Muscle of leg (tissue), 16 donors: ENCODE measurements at places on chromosomes 2 and 18.

DNA sequence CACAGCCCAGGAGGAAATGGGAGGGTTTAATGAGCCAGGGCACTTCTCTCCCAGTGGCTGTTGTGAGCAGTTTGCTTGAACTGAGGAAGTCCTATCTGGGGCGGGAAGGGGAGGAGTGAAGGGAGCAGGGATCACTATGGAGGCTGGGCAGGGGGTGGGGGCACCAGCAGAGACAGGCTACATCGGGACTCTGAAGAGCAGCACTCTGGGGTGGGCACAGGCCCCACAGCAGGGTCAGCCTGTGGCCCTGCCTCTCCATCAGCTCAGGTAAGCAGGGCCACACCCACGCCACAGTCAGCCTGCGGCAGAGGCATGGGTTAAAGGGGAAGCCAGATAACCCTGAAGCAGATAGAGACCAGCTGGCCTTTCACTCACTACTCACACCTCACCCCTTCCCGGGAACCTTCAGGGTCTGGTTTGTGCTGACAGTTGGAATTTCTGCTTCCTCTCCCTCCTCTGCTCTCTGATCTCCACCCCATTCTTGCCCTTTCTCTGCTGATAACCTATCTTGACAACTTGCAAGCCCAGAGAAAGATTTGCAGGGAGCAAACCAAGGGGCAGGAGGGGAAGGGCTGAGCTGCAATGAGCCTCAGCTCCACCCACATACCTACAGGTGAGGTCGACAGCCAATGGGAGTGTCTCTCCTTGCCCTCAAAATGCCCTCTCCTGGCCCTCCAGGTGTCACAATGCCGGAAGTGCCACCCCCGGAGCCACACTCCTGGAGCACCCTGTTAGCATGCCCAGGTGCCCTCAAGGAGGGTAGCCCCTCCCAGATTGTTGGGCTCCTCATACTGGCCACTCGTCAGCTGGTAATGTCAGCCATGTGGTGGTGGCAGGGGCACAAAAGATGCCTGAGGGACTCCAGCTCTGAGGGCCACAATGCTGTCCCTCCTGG is 3.7 kb downstream of the SIGLEC15 start:
- DNase-seq: peak; percentile 31

DNA sequence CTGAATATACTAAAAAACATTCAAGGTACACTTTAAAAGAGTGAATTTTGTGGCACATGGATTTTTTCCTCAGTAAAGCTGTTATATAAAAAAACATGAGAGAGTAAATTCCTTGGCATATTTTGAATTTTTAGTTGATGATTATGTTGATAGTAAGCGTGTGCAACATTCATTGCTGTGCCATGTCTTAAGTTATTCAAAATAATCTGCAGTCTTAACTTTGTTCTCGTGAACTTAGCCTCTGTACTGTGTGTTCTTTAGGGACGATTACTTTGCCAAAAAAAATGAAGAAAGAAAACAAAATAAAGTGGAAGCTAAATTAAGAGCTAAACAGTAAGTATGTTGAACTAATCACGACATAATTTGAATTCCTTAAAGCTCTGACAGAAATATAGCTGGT is 9.6 kb downstream of the SSB start:
- no peak for DNase-seq

- no peak for DNase-seq
Observed at GRCh38 chr18:43751203-43751602, 473.9 kb upstream of the SYT4 start.

- DNase-seq: peak; percentile 52
Observed at GRCh38 chr18:74818516-74819175, 221.0 kb downstream of the ZNF407 start.

GRCh38 chr18:38709122-38709521 is 1143.5 kb upstream of the CELF4 start:
- DNase-seq: no peak

GRCh38 chr2:69436596-69436937 is 668 bp downstream of the NFU1 start:
- no peak for DNase-seq

- no peak for DNase-seq
Observed at GRCh38 chr2:229701716-229702115, 12.6 kb downstream of the DNER start.

- DNase-seq: no peak
Observed at GRCh38 chr2:226639550-226639949, 160.1 kb downstream of the IRS1 start.

DNA sequence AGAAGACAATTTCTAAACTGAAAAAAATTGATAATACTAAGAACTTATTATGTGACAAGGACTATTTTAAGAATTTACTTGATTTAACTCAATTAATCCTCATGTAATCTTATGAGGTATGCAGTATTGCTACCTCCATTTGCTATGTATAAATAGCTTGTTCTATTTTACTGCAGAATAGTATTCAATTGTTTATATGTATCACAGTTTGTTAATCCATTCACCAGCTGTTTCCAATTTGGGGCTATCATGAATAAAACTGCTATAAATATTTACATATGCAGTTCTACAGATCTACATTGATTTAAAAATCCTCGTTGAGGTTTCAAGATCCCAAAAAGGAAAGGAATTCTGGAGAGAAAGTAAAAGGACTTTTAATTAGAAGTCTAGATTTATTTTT is 54.8 kb upstream of the DOCK10 start:
- DNase-seq: peak; percentile 56

DNA sequence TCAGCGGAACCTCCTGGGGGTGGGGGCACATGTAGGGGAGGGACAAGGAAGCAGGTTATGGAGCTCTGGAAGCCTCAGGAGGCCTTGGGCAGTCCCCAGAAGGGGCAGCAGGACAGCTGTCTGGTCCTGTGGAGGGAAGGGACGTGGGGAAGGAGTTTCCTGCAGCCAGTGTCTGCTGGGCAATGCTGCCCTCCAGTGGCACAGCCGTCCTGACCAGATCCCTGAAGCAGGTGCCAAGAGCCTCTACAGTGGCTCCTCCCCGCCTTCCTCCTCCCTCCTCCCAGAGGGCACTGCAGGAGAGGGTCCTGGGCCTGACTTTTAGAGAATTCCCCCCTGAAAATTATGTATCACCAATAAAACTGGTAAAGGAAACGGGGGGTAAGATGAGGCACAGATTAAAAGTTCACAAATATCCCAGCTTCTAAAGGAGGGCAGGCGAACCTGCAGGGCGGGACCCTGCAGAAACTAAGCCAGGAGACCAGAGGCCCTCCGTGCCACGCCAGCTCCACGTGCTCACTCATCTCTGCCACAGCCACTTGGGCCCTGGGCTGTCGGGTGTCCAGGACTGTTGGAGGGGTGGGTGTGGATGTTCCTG is 258.5 kb downstream of the TWIST2 start:
- peak; percentile 73 for DNase-seq

DNA sequence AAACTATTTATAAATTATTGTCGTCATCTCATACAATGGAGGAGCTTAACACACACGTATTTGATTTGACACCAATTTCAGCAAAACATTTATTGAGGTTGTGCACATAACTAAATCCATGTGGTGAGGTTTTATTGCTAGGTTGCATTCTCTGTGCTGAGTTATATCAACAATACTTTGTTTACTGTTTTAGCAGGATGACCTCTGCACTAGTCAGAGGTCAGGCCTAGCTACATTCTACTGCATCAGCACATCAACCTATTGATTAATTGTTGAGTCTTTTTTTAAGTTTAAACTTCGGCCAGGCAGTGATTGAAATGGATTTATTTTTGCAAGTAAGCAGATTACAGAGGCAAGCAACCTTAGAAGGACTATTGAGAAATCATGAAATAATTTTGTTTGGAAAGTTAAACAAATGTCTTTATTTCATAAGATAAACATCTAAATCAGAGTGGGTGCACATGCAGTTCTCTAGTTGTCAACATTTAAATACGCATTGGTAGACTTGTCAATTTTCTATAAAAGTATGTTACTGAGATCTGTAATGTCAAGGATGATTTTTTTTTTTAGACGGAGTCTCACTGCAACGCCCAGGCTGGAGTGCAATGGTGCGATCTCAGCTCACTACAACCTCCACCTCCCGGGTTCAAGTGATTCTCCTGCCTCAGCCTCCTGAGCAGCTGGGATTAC is 75.2 kb upstream of the CD28 start:
- DNase-seq: no peak

DNA sequence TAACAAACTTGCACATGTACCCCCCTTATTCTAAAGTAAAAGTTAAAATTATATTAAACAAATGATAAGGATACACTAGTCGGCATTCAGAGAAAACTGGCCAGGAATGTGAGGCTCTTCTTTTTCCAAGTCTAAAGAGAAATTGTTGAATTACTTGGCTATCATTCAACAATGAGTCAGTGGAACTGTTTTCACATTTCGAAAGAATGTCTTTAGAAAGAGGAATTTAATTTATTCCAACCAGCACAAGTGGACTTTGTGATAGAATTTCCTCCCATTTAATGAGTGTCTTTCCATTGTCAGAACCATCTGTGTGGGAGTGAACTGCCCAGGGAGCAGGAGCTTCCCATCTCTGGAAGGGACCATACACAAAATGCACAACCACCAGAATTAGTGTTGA is 792.2 kb downstream of the EPHA4 start:
- DNase-seq: peak; percentile 95

GRCh38 chr18:74380916-74381315 is 65.3 kb downstream of the C18orf63 start:
- no peak for DNase-seq

DNA sequence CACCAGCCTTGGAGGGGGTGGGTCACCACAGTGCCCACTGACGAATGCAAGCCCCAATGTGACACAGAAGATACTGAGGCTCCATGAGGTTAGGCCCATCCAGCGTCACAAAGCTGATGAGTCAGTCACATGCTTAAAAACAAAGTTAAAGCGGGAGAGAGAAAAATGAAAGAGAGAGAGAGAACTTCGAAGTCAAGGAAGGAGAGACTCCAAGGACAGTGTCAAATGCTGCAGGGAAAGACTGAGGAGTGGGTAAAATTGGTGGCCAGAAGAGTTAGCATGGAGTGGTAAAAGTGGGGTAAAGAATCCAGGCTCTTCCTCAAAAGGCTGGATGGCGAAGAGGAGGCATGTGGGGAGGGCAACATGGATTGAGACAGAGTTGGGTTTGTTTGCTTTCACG is 201.9 kb upstream of the CCDC150 start:
- DNase-seq: no peak

DNA sequence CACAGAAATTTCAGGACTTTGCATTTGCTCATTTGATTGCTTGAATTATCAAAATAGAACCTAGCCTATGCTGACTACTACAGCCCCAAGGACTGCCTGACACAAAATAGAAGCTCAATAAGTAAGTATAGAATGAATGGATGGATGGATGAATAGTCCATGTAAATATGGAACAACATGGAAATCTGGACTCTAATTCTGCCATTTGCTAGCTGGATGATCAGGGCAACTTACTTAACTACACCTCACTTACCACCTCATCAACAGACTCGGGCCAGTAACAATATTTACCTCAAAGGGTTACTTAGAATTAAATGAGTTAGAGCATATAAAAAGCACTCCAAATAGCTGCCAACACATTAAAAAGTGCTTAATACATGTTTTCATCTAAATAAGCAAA is 50.6 kb downstream of the NBAS start:
- no peak for DNase-seq

DNA sequence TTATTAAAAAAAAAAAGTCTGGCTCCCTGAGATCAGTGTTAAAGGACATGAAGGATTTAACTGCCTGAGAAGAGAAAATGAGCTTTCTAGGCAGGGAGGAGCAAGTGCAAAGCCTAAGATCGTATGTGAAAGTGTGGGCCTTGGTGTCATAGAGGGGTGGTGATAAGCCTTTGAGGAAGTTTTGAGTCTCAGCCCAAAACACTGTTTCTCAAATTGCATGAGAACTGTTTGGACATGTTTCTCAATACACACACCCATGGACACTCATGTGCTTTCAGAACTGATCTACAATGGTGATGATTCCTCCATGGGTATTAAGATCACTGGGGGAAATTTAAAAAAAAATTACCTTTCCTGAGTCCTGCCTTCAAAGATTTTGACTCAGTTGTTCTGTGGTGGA is 336.7 kb upstream of the RND3 start:
- DNase-seq: no peak

- DNase-seq: no peak
Observed at GRCh38 chr2:22600156-22600555, 784.8 kb upstream of the KLHL29 start.

DNA sequence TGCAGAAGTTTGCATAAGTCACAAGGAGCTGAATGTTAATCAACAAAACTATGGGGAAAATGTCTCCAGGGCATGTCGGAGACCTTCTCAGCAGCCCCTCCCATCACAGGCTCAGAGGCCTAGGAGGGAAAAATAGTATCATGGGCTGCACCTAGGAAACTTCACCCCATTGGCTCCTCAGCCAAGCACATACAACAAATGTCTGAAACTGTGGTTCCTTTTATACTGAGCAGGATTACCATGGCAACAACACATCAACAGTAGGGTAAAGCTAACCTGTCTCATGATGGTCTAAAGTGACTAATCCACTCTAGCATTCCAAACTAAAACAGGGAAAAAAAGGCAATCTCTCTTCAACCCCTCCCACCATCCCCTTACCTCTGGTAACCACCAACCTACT is 3.2 kb upstream of the NEMP2 start:
- peak; percentile 37 for DNase-seq

GRCh38 chr2:215188078-215188477 is 49.7 kb upstream of the ABCA12 start:
- DNase-seq: no peak

GRCh38 chr2:106542746-106543359 is 55.7 kb downstream of the CD8B2 start:
- peak; percentile 63 for DNase-seq

- peak; percentile 48 for DNase-seq
Observed at GRCh38 chr2:216850665-216851322, 9.1 kb downstream of the TNP1 start.

DNA sequence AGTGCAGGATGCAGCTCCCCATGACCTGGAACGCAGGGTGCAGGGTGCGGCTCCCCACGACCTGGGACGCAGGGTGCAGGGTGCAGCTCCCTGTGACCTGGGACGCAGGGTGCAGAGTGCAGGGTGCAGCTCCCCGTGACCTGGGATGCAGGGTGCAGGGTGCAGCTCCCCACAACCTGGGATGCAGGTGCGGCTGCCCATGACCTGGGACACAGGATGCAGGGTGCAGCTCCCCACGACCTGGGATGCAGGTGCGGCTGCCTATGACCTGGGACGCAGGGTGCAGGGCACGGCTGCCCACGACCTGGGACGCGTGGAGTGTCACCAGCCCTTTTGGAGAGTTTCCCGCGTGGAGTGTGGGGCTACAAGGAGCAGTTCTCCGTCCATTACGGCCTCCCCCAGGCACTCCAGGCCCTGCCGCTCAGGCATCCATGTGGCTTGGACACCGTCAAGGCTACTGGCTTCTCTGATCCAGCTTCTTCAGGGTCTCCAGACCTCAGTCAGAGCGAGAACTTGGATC is 38.7 kb downstream of the PXDN start:
- DNase-seq: no peak
